ENCODE measurements at places on chromosomes 13 and 19.

GRCh38 chr19:38691938-38692457 lies 44.5 kb downstream of the ACTN4 start:
- DNase-seq: no peak

- DNase-seq: no peak
These were observed at the start of gene SERP2 for GRCh38 chr13:44373601-44374347. Gene SERP2 (plus strand): TSS chr13:44373824. CDS start chr13:44374026, 202 bp downstream.

- DNase-seq: no peak
These were observed 426.4 kb downstream of the MYO16 start for GRCh38 chr13:109055850-109056249.

DNA sequence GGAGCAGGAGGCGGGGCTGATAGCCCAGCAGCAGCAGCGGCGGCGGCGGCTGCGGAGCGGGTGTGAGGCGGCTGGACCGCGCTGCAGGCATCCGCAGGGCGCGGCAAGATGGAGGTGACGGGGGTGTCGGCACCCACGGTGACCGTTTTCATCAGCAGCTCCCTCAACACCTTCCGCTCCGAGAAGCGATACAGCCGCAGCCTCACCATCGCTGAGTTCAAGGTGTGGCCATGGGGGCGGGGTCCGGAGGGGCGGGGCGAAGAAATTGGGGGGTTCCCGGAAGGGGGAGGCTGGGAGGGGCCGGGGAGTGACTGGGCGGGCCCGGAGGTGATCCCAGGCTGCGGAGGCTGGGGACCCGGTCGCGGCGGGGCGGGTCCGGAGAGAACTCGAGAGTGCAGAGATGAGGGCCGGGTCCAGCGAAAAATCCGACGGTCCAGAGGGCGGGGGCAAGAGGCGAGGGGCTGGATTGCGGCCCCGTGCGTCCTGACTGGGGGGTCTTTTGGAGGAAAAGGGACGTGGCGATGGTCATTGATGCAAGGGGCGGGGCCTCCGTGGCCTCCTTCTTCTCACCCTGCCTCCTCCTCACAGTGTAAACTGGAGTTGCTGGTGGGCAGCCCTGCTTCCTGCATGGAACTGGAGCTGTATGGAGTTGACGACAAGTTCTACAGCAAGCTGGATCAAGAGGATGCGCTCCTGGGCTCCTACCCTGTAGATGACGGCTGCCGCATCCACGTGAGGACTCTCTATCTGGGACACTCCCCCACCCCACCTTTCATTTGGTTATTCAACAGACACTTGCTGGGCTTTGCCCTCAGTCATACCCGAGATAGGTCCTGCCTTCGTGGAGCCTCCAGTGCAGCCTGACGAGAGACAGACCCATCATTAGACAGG lies at the start of gene TBCB:
TBCB (plus strand) TSS at position 16 of the 891 bp plus-strand sequence; CDS start at position 109, 93 bp downstream.
- DNase-seq: peak; percentile 92

DNA sequence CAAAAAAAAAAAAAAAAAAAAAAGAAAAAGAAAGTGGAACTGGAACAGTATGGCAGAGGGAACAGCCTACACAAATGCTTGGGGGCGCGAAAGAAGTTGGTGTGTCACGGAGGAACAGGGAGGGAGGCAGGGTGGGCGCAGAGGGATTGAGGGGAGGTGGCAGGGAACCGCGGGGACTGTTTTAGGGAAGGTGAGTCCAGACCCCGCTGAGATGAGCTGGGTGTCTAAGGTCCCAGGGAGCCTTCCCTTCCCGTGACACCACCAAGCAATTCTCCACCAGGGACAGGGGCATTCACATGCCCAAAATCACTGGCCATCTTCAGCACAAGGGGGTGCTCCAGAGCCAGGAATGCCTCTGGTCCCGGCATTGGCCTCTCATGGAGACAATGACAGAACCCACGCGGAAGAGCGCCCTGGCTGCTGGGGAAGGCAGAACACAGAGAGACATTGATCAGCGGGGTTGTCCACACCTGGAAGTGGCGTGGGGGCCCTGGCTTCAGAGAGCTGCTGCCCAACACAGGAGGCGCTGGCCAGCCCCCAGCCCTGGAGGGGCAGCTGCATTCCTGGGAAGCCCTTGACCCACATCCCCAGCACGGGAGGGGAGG lies 6.9 kb downstream of the PEAK3 start:
- DNase-seq: no peak

GRCh38 chr19:43329989-43330388 lies 23.5 kb upstream of the CD177 start:
- no peak for DNase-seq

GRCh38 chr13:34129436-34129835 lies 311.5 kb downstream of the RFC3 start:
- no peak for DNase-seq

DNA sequence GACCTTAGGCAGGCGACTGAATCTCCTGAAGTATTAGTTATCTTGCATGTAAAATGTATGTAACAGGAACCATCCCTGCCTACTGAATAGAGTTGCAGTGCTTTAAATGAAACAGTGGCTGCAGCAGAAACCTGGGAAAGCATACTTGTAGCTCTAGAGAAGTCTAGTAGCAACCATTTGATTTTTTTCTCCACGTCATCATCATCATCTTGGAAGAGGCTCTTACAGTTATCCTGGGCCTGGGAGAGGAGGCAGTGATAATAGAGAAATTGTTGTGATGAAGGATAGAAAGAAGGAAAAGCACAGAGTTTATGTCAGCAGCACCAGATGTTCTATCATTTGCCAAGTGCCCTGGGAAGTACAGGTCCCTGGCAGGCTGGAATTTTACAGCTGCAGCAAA lies 377.6 kb downstream of the ITGBL1 start:
- no peak for DNase-seq

GRCh38 chr13:113500530-113501265 lies 10.2 kb upstream of the DCUN1D2 start:
- DNase-seq: no peak

- DNase-seq: no peak
These were observed 43.5 kb downstream of the PIN1 start for GRCh38 chr19:9878511-9879196.

- no peak for DNase-seq
These were observed 2.5 kb upstream of the S1PR4 start for GRCh38 chr19:3175781-3176714.

DNA sequence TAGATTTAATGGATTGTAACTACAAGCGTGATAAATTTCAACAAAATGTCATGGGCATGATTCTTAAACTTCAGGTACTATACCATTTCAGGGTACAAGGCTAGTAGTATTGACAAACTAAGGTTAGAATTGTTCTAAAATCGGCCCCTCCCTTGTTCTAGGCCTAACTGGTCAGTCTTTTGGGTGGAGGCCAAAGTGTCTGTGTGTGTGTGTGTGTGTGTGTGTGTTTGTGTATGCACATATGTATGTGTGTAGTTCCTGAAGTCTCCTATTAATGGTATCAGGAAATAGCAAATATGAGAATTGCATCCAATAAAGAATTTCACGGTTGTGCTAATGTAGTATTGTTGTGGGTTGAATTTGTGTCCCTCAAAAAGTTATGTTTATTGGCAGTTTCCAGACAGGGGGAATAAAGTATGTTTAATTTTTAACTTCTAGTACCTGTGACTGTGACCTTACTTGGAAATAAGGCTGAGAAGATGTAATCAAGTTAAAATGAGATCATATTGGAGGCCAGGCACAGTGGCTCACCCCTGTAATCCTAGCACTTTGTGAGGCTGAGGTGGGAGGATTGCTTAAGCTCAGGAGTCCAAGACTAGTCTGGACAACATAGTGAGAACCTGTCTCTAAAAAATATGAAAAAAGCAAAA lies 119.2 kb downstream of the KLF5 start:
- DNase-seq: no peak

Data from stimulated activated CD4-positive, alpha-beta T cell treated with anti-CD3 and anti-CD28 coated beads, Interleukin-12 subunit alpha, Interleukin-12 subunit beta, amount 100 ng/mL, for 24 hours (primary cell).